ENCODE measurements at places on chromosomes 3 and 15.

DNA sequence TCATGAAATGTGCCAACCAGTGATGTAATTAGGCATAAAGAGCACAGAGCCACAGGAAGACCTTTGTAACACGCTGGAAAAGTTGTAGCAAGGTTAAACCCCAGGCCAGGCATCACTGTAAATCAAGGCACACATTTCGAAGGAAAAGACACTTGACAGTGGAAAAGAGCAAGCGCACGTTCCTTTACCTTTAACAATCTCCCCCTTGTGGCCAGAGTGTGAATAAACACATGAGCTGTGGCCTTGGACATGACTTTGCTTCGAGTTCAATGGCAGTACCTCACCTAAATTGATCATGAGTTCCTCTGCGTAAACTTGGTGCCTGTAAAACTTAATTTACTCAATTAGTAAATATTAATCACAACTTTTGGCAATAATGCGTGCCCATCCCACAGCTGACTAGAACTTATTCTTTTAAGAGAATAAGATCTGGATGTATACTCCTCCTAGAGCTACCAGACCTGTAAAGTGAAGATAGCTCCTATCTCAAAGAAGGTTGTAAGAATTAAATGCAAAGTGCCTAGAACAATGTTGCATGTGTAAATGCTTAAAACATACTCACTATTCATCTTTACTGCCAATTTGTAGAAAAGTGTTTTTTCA is 757.0 kb upstream of the NECTIN3 start:
- DNase-seq, result peak; percentile 53

DNA sequence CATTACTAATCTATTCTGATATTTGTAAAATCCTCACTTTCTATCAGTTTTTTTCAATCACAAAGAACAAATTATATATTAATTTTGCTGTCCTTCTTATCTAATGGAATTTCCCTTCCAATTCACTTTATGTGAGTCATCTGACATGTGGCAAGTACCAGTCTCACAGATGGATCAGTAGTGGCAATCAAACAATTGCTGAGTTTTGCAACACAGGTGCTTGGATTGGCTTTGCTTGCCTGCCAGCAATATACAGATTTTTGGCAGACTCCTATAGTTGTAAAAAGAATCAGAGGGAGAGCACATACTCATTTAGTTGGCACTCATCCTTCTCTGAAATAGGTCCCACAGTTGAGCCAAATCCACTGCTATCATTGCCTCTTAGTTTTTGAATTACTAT is 83.7 kb downstream of the BCHE start:
- DNase-seq, result no peak

- no peak for DNase-seq
Measured at GRCh38 chr15:99438224-99438585, 127.6 kb upstream of the MEF2A start.

- no peak for DNase-seq
Measured at GRCh38 chr15:70142322-70143191, 44.8 kb upstream of the TLE3 start.

DNA sequence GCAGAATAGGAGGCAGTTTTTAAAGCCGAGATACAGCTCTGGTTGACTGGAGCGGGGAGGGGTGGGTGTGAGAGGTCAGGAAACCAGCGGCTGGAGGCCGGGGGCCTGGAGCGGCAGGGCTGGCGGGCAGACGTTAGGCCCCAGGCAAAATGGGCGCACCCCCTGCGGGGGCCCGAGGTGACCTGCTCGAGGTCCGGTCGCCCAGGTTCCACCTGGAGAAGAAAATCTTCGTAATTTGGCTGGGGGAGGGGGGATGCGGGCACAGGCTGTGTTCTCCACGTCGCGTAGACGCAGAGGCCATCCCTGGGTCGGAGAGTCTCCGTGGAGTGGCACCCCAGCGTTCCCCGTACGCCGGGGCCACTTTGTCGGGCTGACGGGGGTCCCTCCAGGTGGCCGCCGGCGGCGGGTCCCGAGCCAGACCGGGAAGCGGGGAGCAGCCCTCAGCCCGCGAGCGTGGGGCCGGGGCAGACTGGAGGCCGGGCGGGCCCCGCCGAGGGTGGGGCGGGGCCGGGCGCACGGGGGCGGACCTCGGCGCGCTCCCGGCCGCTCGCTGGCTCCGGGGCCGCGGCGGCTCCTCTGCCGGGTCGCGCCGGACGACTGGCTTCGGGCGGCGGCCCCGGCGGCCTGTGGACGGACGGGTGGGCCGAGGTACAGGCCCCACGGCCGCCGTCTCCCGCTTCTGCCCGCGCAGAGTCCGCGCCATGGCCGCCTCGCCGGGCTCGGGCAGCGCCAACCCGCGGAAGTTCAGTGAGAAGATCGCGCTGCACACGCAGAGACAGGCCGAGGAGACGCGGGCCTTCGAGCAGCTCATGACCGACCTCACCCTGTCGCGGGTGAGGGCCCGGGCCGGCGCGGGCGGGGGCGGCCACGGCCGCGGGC is at the start of gene CRTC3:
TSS of gene CRTC3 (plus strand) at position 553 of the 879 bp plus-strand sequence. CDS start at position 702, 149 bp downstream.
- peak; percentile 60 for DNase-seq

DNA sequence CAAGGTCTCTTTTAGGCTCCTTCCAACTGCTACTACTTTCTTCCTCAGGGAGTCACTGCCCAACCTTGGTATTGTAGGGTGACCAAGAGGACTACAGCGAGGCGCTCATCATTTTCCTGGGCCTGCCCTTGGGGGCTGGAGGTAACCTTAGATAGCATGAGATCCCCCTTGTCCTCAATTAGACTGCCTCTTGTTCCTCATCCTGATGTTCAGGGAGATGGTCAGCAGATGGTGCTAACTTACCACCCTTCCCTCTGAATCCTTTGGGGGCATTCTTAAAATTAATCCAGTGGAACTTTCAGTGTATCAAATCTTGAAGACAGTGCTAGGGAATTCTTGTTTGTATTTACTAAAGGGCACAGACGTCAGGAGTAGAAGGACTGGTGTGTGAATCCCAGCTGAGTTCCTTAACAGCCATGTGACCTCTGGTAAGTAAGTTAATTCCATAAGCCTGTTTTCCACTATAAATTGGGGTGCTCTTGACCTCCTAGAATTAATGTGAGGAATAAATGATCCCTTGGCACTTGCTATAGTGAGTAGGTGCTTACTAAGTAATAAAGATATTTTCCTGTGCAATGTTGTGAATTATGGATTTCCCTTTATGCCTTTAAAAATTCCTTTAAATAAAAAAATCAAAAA is 4.1 kb upstream of the CLPX start:
- DNase-seq, result no peak

DNA sequence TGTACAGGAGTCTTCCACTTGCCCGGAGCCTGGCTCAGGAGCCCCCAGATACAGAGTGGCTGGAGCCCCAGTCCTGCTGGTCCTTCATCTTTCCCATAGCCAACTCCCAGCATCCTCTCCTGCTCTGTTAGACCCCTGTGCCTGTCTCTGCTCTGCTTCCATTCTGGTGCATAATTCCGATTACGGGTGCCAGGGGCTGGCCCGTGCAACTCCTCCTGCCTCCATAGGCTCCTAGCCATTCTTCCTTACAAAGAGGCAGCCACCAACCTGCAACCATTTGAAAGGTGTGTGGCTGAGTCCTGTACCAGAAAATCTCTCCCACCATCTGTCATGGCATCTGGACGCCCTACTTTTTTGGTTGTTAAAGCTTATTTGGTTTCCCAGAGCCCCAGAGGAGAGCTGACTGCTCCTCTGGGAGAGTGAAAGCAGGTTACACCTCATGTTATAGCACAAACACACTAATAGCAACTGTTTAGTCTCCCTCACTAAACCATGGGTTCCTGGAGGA is 5.2 kb upstream of the RAD18 start:
- no peak for DNase-seq

- no peak for DNase-seq
Measured at GRCh38 chr15:28246605-28247004, 75.4 kb downstream of the HERC2 start.

All from transverse colon (tissue), 4 donors.